Right kidney (tissue), 9 donors: ENCODE measurements at places on chromosomes 5 and 9.
A peak's percentile ranks its signal among the peaks of the same experiment; 100 is the strongest.

DNA sequence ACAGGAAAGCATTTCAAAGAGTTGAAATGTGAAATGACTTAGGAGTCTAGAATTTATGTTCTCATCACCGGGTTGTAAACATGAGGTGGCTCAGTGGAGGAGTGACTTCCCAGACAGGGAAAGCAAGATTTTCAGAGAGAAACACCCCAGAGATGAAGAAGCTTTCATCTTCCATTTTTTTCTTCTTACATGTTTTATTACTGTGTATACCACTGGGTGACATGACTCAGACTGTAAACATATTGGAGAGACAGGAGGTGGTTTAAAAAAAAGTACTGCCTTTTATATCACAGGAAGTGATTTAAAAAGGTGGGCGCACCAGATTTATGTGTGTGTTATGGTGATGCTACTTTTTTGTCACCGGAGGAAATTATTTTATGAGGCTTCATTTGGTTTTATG, 209.1 kb upstream of the TUT7 start:
- DNase-seq = no peak

DNA sequence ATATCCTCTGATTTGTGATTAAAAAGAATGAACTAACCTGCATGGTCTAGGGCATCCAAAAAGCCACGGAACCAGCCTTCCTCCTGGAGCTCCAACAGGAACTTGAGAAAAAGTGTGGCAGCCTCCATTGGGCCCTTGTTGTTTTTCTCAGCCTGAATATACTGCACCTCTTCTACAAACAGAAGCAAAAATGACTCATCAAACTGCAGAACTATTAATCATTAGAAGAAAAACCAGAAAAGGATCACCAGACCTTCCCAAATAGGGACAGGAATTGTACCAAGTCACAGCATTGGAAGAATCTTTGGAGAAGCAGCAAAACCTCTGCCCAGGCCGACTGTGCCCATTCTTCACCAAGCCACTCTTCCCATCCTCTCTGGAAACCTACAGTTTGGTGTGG, 25.2 kb downstream of the RIGI start:
- DNase-seq = no peak

DNA sequence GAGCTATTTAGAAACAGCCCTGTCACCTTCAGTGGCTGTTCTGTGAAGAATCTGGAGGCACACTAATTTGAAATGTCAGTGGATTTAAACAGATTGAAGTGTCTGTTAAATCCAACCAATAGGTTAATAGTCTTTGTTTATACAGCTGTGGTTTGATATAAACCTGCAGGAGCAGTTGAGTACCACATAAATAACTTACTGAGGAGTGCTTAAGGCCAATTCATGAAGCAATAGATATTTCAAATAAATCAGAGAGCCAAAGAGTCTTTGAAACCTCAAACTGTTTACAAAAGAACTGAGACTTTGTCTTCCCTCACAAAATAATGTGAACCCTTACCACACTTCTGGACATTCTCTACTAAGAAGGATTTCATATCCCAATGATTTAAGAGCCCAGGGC, 111.9 kb downstream of the FEM1C start:
- no peak for DNase-seq

DNA sequence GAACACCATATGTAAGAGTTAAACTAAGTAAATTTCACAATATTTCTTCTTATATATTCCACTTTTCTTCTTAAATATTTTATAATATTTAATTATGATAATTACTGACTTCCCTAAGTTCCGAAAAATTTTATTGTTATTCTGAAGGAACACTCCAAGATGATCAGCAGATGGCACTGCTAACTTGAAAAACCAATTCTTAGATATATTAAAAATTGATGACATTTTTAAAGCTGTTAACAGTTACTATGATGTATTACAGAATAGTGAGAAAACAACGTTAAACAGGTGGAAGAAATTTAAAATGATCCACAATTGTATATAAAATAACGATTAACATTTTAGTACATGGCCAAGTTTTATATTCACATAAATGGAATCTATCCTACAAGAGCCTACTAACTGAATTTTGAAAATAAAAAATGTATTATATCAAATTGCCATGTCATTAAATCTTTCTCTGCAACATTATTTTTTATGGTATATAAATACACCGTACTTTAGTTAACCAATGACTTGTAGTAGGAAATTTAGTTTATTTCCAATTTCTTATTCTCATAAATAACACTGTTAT, 30.1 kb upstream of the MUSK start:
- DNase-seq = no peak

DNA sequence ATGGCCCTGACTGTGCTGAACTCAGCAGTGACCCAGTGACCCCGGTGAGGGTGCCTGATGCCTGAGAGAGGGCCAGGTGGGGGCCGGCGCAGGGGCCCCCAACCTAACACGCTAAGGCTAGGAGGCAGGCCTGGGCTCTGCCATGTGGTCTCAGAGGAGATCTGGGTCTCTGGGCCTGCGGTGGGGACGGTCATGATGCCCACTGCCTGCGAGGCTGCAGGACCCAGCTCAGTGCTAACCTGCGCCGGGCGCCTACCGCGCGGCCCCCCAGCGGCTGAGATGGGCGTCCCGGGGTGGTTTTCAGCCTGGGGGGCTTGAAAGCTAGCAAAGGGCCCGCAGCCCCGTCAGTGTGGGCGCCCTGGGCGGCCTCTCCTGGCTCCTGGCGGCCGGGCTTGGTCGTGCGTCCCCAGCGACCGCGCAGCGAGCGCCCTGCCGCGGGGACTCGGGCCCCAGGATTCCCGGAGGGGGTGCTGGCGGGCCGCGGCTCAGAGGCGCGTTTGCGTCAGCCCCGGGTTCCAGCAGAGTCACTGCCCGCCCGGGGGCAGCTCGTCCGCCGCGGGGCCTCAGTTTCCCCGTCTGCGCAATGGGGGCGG, 2.5 kb downstream of the EGFL7 start:
- peak; percentile 71 for DNase-seq
